Activated naive CD8-positive, alpha-beta T cell treated with anti-CD3 and anti-CD28 coated beads for 36 hours (primary cell): ENCODE measurements at places on chromosomes 3 and 15. TPM values are rescaled to one million over a fixed set of nuclear protein-coding genes. Genes with fewer than 3 reads are reported as not detected.

Gene CSPG5
- 0.54 TPM for total RNA-seq

DNA sequence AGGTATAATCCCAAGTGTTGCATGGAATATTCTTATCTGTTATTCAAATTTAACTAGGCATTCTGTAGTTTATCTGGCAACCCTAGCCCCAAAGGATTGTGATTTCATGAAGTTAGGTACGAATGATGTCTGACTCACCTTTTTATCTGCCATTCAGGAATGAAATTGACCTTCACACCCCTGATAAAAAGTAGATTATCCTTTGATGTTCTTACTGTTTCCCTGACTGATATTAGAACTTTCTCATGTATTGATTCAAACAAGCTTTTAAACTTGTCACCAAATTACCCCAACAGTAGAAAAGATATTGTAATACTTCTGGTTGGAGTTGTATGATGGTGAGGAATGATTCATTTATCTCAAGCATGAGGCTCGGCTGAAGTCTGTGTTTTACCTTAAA lies 43.6 kb upstream of the CADPS start:
- H3K36me3 ChIP-seq: no peaks in the 10 kb centered on the region
- H3K27me3 ChIP-seq: no peaks in the 10 kb centered on the region
- no peak overlapping the region for H3K27ac ChIP-seq
- no peaks in the 10 kb centered on the region for H3K4me1 ChIP-seq
- DNase-seq: no peak
- no peak overlapping the region for H3K4me3 ChIP-seq

DNA sequence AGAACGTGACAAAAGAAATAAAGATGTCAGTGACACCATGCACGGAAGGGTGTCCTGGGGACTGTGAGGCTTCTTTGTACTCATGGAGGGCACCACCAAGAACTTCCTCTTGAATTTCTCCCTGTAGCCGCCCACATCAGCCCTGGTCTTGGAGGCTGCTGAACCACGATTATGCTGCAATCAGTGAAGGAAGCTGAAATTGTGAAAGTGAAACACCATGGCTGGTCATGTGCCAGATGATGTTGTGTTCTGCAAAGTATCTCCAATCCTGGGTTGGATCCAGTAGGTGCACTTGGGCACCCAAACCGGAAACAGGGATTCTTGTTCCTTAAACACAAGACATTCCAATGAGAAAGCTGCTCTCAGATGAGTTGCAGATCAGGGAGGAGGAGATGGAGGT lies 104.4 kb upstream of the GOLGA6L6 start:
- no peak overlapping the region for H3K27ac ChIP-seq
- H3K36me3 ChIP-seq: no peaks in the 10 kb centered on the region
- no peak overlapping the region for H3K4me3 ChIP-seq
- peak; percentile 29 for DNase-seq

DNA sequence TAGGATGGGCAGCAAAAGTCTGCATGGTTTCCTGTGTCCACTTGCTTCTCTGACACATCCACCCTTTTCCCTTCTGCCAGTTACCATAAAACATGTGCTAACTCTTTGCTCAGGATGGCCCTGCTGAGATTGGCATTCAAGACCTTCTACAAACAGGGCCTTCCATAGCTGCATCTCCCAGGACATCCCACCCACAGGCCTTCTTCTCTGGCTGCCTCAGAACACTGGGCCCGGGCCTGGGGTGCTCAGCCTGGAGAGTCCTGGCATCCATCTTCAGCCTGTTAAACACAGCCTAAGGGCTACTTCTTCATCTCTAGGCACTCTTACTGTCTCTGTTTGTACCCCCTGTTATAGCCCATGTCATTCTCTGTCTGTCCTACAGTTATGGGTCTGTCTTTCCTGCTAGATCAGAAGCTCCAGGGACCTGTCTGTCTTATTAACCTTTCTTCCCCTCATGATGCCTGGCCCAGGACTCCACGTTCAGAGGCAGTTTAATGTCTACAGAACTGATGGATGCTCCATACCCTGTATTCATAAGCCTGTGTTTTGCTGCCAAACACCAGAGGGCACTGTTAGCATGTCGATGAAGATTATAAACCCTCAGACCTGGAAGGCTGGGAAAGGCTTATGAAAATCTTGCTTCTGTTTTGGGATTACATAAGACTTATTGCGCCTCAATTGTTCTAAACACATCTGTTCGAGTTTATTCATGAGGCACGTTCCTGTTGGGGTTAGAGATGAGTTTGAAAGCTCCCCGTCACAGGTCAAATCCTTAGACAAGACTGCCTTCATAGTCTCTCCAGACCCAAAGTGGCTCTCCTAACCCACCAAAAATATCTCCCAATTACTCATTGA lies 16.5 kb downstream of the SEMA3G start:
- H3K4me3 ChIP-seq: no peak overlapping the region
- no peaks in the 10 kb centered on the region for H3K36me3 ChIP-seq
- peaks cover 4% of the 10 kb centered on the region for H3K27me3 ChIP-seq
- DNase-seq: no peak

DNA sequence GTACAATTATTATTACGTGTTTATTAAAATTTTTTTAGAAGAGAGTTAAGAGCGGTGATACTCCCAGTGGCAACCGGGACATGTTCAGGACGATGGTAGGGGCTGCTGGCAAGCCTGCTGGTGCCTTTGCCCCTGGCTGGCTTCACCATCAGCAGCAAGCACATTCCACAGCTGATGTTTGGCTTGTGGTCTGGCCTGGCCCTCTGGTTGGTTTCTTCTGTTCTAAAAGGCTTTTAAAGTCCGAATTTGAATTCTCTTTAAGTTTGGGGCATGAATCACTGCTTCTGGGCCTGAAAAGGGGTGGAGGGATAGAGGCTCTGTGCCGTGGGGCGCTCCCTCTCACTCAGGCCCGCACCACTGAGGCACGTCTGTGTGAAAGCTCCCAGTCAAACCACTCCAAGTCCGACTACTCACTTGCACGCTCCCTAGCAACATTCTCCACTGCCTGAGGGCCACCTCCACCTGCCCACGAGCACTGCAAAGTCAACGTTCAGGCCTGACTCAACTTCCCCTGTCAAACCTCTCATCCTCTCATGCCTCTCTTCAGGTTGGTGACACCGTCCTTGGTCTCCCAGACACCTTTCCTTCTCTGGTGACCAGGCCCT lies 10.1 kb downstream of the ITGA11 start:
- no peak overlapping the region for H3K4me3 ChIP-seq
- peaks cover 3% of the 10 kb centered on the region for H3K27me3 ChIP-seq
- H3K27ac ChIP-seq: no peak overlapping the region
- no peak for DNase-seq
